ENCODE measurements at places on chromosomes 7 and 10.

GRCh38 chr10:52043811-52044210, 270.3 kb upstream of the DKK1 start:
- DNase-seq = no peak

- no peak for DNase-seq
Measured at GRCh38 chr10:44830022-44830421, 81.1 kb upstream of the TMEM72 start.

DNA sequence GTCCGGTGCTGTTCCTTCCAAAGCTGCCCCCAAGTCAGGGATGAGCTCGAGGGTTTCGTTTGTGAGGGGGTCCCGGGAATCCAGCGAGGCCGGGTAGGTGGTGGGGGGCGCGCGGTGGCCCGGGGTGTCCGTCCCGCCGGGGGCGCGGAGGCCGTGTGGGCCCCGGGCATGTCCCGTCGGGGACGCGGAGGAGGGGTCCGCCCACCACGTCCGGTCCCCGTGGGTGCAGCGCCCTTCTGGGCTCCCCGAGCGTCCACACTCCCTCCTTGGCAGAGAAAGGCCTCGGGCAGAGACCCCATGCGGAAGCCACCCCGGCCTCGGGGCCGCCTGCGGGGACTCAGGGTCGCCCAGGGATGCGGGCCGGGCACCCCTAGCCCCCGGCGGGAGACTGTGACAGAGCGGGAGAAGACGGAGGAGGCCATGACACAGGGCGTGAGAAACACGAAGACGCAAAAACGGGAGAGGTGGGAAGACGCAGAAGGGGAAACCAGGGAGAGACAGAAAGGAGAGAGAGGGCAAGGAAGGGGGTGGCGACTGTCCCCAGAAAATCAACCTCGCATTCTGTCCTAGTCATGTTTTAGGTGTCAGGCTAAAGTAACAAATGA, 640 bp upstream of the ZNF425 start:
- no peak for DNase-seq

DNA sequence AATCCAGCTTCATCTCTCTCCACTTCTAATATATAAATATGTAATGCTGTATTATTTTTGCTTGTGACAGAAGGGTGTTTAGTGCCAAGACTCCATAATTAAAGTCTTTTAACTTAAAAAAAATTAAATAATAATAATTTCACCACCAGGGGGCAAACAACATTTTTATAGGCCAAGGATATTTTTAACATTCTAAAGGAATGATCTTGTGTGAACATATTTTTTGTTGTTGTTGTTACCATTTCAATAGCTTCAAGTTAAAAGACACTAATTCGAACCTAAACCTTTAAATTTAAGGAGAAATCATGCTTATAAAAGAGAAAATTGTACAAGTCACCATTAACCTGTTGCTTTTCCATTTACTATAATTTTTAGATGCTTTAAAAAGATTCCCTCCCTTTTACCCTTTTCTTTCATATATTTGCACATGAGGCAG, 7.5 kb upstream of the DNAJC1 start:
- no peak for DNase-seq

DNA sequence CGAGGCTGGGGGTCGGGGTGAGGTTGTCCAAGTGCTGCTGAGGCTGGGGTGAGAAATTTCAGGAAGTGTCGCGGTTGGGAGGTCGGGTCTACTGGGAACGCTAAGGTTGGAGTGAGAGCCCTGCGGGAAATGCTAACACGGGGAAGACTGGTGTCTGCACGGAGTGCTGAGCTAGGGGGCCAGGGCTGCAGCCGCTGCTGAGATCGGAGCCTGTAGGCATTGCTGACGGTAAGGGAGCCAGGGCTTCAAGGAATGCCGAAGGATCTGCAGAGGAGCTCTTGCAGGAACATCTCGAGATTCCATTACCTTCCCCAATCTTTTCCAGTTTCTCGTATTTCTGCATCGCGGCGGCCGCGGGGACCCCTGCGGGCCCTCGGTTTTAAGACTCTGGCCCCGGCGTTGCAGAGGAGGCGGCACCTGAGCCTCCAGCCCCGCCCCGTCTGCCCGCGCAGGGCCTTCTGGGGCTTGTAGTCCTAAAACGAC, at the start of gene CDK5:
CDK5 (minus strand) TSS at position 392 of the 483 bp plus-strand sequence; CDS start at position 343, 49 bp downstream.
- no peak for DNase-seq

DNA sequence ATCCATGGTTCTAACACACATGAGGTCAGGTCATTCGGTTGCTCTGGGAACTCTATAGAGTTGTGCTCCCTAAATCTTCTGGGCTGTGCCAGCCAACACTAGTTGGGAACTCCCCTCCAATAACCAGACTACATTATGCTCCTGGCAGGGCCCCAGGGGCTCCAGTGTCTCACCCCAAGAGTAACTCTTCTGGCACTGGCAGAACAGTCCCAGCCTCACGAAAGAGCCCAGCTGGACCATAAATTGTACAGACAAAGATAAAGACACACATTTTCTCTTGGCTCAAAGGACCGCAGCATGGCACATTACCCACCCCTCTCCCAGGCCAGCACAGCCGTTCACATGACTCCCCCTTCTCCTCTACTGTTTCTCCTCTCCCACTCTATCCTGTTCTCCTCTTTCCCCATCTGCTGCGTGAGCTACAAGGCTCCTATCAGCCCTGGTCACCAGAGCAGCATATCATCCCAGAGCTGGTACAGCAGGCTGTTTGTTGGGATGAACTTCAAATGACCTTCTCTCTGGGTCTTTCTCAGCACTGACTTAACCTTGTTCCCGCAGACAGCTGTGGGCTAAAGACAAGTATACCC, 230.6 kb downstream of the PLXNA4 start:
- DNase-seq = no peak

GRCh38 chr7:118029826-118030422, 154.0 kb upstream of the LSM8 start:
- DNase-seq = no peak

DNA sequence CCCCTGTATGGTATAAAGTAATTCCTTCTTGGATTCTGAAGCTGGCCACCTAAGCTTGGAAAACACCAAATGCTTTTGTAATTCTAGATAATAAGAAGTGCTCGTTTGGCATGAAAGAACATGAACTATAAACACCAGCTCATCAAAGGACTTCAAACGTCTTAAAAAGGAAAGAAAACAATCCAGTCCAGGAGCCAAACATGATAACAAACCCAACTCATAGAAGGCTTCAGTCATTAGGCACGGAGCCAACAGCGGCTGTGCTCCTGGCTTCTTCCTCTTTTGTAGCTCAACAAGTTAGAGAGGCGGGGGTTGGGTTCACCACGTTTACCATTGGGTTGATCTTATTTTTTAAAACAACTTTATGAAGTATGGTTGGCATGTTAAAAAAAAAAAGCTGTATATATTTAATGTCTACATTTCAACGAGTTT, 56.4 kb upstream of the ECHDC3 start:
- DNase-seq = peak; percentile 95

GRCh38 chr10:121597504-121598262, 561 bp downstream of the FGFR2 start:
- DNase-seq = no peak

DNA sequence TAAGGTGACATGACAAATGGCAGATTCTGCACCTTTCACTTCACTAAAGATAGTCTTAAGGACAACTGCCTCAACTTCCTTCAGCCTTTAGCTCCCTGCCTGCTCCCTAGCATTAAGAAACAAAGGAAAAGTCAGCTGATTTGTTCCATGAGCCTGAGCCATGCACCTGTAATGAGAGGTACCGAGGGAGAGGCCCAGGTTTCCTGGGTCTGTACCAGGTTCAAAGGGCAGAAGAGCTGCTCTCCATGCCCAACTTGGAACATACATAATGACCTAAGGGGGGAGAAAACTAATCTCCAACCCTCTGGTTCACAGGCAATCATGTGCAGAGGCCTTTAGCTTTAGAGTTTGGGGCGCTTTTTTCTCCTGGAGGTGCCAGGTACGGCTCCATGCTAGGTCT, 111.2 kb downstream of the JAZF1 start:
- no peak for DNase-seq

GRCh38 chr10:10854725-10855124, 162.9 kb upstream of the CELF2 start:
- no peak for DNase-seq

GRCh38 chr7:132680590-132680989, 104.3 kb upstream of the PLXNA4 start:
- no peak for DNase-seq

GRCh38 chr10:97519342-97519741, 20.6 kb downstream of the UBTD1 start:
- no peak for DNase-seq

- no peak for DNase-seq
Measured at GRCh38 chr10:132886211-132887099, 55.9 kb downstream of the CFAP46 start.

GRCh38 chr7:30904561-30904960, 7.1 kb upstream of the AQP1 start:
- DNase-seq = no peak

GRCh38 chr7:85927226-85927625, 716.5 kb upstream of the GRM3 start:
- DNase-seq = no peak

DNA sequence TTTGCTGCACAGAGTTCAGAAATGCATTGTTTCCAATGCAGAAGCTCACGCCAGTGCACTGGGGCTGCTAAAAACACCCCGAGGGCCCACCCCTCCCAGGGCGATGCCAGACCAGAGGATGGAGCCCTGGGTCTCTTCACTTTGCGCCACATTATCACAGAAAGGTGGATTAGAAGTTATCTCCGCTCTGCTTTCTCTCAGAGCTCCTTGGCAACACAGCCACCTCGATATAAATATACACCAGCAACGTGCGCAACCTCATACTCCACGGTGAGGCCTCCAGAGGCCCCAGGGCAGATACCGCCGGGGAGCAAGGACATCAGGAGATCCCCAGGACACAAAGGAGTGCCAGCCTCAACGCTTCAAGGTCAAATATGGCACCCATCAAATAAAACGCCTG, 121.0 kb upstream of the TBX20 start:
- no peak for DNase-seq

DNA sequence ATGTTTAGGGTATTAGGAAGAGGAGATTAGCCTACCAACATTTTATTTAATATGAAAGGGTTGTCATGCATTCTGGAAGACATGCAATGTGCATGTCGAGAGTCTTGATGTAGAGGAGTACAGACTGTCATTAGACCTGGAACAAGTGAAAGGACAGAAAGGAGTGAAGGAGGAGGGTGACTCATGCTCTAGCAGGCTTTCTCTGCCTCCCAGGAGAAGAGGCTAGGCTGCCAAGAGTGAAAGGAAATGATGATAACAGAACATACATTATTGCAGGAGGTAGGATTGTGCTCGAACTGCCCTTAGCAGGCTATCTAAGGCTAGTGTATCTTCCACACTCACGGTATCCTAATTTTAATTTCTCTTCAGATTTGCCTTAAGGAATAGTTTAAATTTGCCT, 228.8 kb downstream of the EXOC4 start:
- DNase-seq = no peak

DNA sequence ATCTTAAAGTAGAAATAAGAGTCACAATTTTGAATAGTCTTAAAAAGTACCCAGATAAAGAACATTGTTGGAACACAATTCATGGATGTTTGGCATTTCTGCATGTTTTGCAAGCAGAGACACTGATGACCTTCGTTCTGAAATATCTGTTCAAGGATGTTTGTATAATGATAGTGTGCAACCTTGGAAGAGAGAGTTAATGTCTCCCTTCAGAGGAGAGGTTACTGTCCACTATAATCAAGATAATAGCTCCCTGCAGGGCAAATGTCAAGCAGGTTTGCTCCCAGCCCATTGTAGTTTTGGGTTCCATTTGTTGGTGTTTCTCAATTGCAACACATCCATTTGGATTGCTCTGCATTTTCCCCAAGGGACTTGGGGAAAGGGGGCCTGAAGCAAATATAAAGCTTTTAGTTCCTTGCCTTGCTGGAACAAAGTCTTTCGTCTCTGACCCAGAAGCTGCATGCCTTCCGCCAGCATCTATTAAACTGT, 45.2 kb downstream of the COL1A2 start:
- no peak for DNase-seq

GRCh38 chr10:97222326-97222961, 36.7 kb upstream of the SLIT1 start:
- no peak for DNase-seq

GRCh38 chr10:97475936-97476594, 22.2 kb downstream of the MMS19 start:
- DNase-seq = no peak

DNA sequence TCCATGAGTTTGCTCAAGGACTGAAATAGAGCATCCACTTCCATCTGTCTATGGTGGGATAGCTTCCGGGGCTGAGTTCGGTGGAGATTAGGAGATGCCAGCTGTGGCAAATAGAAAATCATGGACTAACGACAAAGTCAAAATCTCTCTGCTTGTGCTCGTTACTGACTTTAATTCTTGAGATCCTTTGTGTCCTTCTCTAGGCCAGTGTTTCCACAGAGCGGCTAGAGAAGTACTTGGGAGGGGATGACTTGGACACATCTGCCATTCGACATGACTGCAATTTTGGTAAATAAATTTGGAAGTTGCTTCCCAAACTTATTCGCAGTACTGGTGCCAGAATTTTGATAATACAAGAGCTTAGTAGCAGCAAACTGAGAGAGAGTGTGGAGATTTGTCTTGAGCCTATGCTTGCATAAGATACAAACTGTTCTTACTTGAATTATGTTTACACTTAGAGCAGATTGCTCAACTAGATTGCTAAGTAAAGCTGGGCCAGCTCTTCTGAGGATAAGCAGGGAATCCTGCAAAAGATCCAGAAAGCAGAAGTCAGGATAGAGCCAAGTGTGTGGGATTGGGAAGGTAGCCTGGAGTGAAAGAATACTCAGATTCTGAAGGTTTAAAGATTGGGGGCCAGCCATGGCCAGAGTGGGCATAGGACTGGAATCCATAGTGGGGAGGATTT, 27.6 kb downstream of the ABCC2 start:
- DNase-seq = no peak

DNA sequence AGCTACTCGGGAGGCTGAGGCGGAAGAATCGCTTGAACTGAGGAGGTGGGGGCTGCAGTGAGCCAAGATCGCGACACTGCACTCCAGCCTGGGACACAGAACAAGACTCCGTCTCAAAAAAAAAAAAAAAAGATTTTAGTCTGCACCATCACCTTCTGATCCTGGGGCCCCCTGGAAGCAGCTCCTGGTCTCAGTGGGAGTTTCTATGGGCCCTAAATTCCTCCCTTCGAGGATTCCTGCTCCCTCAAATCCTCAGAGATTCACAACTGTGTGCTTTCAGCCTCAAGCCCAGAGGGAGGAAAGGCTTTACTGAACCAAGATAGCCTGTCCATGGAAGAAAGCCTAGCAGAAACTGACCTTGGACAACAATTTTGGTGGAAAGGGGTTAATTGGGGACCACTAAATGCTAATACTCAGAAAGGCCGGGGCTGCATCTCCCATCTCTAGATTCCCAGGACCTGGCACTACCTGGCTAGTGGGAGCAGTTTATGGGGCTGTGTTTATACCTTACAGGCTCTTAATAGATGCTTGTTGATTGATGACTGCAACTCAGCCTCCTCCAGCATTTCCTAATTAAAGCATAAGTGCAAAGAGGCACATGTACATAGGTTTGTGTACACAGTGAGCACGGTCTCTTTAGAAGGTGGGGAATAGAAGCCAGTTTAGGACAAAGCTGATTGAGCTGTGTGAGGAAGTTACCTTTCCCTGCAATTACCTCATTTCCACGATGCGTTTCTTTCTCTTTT, 9.2 kb upstream of the FGFR2 start:
- DNase-seq = no peak

Data from Jurkat, Clone E6-1 (cell line).